Sigmoid colon (tissue), 7 donors: ENCODE measurements at places on chromosomes 5 and 9.

GRCh38 chr5:150172145-150172544, 5.6 kb downstream of the CDX1 start:
- DNase-seq: no peak

DNA sequence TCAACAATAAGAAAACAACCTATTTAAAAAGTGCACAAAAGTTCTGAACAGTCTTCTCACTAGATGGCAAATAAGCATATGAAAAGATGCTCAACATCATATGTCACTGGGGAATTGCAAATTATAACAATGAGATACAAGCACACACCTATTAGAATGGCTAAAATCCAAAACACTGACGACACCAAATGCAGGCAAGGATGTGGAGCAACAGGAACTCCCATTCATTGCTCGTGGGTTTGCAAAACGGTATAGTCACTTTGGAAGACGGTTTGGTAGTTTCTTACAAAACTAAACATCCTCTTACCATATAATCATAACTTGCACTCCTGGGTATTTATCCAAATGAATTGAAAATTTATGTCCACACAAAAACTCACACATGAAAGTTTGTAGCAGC, 100.9 kb upstream of the TBC1D2 start:
- DNase-seq: no peak

DNA sequence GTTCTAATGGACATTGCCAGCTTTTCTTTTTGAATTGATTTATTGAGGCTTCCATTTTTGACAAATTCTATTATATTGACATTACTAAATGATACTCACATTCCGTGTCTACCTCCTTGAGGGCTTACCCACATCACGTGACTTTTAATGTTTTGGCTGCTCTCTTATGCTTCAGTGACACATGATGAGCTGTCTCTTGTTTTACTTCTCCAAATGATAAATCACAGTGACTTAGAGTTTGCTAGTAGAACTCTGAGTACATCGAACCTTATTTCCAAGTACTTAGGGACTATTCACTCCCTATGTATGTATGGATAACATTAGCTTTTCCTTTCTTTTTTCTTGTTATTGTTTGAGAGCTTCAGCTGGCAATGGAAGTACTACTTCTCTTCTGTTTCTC, 169.8 kb upstream of the KCNN2 start:
- no peak for DNase-seq

DNA sequence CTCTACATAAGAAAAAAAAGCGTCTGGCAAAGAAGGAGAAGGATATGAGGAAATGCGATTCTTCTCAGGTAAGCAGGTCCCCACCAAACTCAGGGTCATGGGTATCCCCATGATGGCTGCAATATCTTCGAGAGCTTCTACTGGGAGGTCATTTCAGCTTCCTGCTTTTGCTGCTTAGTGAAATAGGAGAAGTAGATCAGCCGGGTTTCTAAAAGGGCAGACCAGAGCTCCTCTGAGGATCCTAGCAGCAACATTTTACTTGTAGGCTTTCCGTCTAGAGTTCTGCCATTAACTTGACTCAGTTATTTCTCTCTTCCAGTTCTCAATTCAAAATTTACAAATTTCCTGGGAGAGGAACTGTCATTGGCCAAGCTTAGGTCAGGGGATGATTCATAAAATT, 134.7 kb downstream of the DPYSL3 start:
- DNase-seq: no peak

DNA sequence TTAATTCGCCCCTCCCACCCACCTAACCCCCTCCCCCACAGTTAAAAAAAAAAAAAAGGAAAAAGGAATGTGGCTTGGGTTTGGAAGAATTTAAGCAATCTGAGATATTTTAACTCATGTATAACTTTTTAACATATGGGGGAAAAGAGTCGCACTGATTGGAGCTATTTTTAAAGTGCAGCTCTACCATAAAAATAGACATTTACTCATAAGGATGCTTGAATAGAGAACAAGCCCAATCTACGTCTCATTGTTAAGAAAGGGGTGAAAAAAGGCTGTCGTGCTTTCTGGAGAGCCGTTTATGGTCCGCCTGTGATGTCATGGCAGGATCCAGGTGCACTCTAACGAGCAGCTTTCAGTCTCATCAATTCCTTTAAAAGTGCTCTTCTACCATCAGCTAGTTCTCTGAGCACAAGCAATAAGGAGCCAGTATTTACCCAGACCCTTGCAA, 142.4 kb downstream of the ELAVL2 start:
- no peak for DNase-seq

GRCh38 chr5:133198511-133198910, 146.7 kb downstream of the HSPA4 start:
- DNase-seq: no peak

DNA sequence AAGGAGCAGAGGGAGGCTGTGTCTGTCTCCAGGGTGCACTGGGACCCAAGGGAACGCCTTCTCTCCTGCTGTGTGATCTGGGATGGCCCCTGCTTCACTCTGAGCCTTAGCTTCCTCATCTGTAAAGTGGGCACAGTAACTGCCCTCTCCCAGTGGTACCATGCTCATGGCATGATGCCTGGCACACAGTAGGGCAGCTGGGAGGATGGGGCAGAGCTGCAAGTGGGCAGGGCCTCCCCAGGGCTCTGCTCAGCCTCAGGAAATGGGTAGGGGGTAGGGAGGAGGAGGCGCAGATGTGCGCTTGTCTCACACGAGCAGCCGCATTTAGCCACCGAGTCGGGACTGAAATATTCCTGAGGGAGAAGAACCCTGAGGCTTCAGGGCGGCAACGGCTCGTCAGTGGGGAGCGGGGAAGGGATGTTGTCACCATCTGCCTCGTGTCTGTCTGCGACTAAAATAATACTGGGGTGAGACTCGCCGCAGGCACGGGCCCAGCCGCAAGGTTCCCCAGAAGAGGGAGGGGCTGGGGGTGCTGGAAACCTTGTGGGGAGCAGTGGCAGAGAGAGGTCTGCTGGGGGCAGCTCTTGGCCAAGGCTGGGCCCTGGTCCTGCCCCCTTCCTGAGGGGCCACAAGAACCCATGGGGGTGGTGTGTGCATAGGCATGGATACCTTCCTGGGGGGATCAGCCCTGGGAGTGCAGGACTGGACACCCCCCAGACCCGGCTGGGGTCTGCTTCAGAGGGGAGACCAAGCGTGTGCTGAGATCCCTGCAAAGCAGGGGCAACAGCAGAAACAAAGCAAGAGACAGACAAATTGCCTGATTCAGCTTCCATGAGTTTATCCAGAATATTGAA, 55.2 kb upstream of the PSD2 start:
- no peak for DNase-seq

DNA sequence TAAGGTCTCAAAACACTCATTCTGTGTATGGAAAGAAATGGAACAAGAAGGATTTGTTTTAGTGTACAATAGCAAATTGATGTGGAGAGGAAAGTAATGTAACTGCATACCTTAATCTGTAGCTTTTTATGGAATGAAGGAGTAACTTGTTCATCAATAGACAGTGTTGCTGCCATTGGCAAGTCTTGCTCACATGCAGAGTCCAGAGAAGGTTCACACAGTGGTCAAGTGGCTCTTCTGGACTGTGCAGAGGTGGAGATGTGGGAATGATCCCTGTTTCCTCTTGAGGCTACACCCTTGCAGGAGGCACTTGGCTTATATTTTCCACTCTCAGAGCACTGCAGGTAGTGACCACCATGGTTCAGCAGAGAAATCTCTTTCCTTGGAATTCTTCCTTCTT, 132.9 kb upstream of the ANKH start:
- no peak for DNase-seq

- no peak for DNase-seq
Measured at GRCh38 chr5:56339732-56340131, 106.6 kb upstream of the ANKRD55 start.

DNA sequence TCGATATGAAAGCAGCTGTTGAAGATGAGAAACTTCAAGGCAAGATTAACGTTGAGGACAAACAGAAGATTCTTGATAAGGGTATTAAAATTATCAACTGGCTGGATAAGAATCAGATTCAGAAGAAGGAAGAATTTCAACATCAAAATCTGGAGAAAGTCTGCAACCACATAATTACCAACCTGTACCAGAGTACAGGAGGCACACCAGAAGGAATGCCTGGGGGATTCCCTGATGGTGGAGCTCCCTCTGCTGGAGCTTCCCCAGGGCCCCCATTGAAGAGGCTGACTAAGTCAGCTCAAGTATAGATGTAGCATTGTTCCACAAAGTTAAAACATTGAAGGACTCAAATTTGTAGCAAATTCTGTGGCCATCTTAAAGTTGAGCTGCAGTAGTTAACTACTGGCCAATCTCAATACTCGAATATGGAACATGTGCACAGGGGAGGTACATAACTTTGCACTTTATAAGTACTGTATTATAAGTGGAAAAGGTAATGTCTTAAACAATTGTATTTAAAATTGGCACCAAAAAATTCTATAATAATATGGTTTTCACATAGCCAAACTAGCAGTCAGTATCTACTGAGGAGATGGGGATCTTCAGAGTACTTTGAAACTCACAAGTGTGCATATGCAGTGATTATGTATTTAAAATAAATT, 237.5 kb downstream of the CHSY3 start:
- no peak for DNase-seq
